Activated T-cell treated with anti-CD3 and anti-CD28 coated beads for 48 hours (primary cell): ENCODE measurements at places on chromosomes 7 and 10.
A peak's percentile ranks its signal among the peaks of the same experiment; 100 is the strongest.

DNA sequence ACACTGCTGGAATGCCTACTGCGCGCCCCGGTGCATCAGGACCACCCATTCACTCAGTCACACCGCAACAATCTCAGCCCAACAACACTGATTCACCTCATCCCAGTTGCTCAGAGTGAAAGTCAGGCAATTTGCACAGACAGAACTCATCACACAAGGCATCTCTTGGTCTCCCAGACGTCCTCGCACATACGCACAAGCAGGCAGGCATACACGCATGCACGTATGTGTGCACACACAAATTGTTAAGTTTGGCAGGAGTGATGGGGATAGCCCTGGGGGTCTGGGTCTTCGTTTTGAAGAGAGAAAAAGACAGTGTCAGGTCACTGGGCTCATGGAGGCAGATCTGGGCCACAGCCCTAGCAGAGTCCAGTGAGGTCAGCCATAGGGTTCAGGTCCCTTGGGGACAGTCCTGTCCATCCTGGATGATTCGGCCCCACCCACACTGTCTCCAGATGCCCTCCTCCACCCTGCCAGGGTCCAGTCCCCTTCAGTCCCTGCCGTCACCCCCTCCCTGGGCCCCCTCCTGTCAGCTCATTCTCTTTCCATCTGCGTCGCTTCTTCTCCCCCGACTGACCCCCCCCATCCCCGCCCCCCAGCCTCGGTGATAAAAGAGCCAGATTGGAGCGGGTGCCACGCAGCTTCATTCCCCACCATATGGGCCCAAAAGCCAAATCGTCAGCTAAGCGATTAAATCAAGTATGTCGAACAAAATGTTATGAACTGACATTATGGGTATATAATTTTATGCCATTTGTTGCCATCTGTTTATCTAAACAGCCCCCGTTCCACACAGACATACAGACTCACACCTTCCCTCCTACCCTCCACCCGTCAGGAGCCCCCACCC lies 48.5 kb upstream of the SLF2 start:
- DNase-seq: no peak

DNA sequence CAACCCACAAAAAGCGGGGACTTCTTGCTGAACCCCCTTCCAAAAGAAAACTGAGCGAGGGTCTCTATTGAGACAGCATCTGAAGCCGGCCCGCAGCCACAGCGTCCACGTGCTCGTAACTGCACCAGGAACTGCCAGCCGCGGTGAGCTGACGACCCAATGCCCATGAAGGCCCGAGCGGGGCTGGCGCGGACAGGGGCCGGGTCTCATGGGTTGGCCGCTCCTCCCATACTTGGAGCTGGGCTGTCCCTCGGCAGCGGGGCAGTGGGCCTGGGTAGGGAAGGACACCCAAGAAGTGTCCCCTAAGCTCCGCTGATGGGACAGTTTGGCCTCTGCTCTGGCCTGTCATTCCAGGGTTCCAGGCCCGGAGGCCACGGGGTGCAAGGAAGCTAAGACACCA lies 22.3 kb downstream of the CYP2W1 start:
- no peak for DNase-seq

DNA sequence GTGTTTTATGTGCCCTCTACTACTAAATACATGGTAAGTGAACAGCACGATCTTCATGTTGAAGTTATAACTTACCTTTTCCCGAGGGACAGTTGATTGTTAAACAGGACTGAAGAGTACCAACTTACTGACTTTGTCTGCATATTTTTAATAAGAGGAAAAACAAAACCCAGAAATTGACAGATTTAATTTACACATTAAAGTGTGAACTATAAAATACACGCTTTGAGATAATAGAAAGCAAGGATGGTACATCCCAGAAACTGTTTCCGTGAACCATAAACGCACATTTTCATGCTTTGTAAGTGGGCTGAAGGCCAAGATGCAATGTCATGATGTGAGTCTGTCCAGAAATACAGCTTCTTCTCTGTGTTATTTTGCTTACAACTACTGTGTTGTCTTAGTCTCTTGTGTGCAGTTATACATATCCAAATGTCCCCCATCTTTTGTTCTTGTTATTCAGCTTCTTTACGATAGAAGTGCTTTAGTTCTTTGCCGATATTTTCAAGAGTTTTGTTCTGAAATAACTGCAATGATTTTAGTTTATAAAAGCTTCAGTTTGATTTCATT lies 190.1 kb downstream of the MLLT10 start:
- no peak for DNase-seq

GRCh38 chr7:99004781-99005500 lies 126.6 kb downstream of the TRRAP start:
- no peak for DNase-seq

DNA sequence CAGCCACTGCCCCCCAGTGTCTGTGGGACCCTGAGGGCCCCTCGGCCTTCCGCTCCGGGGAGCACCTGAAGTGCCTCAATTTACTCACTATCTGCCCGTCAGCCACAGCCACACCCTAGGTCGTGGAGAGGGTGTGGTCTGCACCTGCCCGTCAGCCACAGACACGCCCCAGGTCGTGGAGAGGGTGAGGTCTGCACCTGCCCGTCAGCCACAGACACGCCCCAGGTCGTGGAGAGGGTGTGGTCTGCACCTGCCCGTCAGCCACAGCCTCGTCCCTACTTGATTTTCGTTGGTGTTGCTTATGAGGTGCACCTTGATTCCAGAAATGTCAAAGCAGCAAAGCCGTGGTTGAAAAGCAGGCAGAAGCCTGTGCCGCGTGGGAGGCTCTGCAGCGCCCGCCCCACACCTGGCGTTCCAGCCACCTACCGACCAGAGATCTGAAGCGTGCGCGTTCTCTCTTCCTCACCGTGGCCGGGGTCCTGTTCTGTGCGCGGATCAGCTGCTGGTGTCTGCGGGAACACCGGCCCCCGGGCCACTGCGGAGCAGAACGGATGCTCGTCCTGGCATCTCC lies 101.6 kb downstream of the DYNC2I1 start:
- peak; percentile 29 for DNase-seq

GRCh38 chr10:6197321-6197720 lies 5.4 kb upstream of the PFKFB3 start:
- no peak for DNase-seq

GRCh38 chr7:41425926-41426325 lies 277.0 kb downstream of the INHBA start:
- no peak for DNase-seq

DNA sequence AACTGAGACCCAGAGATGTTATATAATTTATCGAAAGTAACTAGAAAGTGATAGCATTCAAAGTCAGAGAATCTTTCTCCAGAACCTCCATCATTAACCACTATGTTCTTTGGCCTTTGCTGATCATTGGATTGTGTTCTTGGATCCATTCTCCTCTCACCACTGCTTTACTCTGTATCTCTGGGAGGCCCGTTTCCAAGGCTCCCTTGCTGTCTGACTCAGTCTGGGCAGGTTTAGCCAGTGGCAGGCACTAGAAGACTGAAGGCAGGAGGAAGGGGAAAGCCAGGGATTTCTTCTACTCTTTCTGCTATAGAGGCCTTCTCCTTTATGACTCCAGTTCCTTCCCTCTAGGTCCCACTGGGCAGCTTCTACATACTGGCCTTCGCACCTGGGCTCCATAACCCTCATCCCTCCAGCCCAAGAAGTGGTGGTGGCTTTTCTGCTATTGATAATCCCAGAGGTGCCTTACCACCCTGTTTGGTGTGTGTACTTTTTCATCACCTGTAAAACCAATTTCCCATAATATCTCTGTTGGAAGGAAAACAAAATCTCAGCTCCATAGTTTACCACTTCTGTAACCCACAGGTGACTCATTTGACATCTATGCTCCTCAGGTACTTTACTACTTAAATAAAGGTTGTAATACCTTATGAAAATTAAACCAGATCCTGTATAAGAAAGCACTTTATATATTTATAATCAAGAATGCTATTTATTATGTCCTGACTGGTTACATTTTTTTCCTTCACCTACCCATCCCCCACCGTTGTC lies 36.0 kb downstream of the BCAP29 start:
- no peak for DNase-seq

- DNase-seq: no peak
Observed at GRCh38 chr7:25459057-25459456, 230.8 kb upstream of the NPVF start.

DNA sequence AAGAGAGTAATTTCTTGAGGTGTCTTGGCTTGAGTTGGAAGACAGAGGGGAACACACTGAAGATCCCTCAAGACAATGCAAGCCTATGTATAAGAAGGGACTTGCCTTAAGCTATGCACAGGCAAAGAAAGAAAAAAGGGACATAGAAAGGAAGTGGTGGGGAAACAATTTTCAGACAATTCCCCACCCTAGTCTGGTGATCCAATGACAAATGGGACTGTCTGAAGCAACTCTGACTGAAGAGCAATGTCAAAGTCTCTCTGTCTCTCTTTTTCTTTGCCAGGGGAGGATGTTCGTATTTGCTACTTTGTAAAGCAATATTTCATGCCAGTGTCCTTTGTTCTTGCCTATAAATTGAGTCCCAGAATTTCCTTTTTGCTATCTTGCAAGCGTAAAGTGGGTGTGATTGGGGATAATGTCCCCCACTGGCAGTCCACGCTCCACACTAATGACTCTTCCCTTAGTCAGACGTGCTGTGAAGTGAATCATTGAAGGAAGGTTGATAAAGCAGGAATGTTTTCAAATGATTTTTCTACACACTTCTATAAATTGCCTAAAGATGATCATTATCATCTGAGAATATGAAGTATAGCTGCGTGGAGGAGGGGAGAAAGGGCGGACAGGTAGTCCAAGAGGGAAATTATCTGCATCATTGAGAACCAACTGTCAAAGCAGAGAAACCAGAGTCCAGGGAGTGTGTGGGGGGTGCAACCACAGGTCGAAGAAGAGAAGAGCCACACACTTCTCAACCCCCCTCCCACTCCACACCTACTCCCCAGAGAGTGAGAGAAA lies 243.8 kb upstream of the ETV1 start:
- DNase-seq: no peak

DNA sequence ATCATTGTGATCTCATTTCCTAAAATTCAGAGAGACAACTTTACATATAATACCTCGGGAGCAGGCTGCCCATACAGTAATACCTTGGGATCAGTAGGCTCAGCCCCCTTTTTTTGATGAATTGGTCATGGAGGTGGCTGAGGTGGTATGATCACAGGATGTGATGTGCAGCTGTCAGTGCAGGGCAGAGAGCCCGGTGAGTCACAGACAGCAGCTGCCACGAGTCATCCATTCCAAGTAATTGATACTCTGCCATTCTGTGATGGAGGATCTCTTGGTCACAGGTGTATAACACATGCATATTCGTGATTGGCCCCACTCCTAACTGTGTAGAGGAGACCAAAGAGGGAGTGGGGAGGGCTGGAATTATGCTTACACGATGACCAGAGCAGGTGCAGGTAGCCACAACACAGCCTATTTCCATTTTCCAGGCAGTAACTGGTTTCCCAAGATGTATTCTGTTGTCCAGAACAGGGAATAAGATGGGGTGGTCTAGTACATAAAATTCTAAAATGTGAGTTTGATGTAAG lies 14.1 kb downstream of the NRCAM start:
- peak; percentile 38 for DNase-seq

GRCh38 chr10:11825796-11826414 lies 2.7 kb downstream of the PROSER2 start:
- DNase-seq: no peak

DNA sequence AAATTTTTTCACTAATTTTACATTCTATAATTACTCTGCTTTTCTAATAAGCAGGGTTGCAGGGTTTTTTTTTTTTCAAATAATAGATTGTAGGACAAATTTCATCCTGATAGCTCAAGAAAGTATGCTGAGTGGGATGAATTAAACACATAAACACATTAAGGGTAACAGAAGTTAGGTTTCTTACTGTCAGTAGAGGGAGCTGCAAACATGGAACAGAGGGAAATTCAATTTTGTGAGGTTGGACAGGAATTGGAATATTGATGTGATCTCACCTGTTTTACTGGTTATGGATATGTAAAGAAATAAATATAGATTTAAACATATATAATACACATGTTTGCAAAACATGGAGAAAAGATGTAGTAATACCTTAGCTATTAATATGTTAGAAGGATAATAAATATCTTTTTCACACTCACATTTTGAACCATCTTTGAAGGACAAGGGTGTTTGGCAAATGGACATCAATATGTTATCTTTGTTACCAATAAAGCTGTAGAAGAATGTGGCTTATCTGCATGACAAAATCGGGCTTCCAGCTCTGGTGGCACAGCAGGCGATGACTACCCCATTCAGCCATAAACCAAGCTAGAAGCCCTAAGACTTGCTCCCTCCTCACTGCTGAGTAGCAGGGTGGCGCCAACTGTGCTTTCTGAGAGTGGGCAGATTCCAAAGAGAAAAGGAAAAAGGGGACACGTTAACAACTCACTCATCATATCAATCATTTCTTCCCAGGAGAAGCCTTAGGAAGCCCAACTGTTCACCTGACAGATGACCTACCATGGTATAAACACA lies 1257.4 kb downstream of the GATA3 start:
- DNase-seq: no peak

- no peak for DNase-seq
Observed at GRCh38 chr10:62759599-62760175, 44.8 kb upstream of the ADO start.

- DNase-seq: no peak
Observed at GRCh38 chr10:132188331-132188730, 1.6 kb downstream of the DPYSL4 start.

DNA sequence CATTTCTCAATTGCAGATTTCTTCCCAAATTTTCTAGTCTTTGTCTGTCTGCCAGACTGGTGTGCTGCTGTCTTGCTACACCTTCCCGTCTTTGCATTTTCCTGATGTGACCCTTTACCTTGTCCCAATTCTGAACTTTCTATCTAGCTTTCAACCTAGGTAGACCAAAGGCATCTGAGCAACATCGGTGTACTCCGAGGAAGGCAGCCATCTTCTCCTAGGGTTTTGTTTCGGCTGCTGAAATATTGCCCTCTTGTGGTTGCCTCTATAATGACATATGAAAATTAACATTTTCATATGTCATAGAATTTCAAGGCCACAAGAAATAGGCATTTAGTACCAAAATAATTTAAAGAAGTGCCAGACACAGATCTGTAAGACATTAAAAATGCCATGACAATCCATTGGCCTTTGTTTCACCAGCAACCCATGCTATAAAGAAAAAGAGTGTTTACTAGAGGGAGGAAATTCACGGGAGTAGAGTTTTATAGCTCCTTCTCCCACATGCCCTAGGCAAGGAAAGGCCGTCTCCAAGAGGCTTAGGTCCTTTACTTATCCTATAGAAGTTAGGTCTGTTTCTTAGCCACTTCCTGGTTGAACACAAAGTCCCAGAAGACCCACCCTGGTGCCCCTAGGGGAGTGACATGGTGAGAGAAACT lies 23.4 kb downstream of the OR9A2 start:
- no peak for DNase-seq

GRCh38 chr10:124498056-124498455 lies 36.4 kb downstream of the LHPP start:
- no peak for DNase-seq

DNA sequence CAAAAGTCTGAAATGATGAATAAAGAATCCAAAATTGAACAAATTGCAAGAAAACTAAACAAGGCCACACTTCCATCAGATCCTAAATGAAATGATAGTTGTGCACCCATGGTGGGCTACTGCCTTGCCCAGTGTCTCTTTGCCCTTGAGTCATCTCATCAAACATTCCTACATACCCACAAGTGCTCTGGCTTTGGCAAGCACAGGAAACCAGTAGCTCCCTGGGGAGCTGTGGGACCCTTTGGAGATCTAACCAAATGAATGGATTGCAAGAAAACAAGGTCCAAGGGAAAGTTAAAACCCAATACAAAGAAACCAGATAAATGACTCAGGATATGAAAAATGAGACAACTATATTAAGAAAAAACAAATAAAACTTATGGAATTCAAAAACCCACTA lies 129.8 kb upstream of the TMEM229A start:
- no peak for DNase-seq

- DNase-seq: no peak
Observed at GRCh38 chr10:63434866-63435854, 30.6 kb downstream of the JMJD1C start.

GRCh38 chr10:20893297-20893696 lies 3.8 kb downstream of the NEBL start:
- no peak for DNase-seq
